ENCODE measurements at places on chromosomes 1 and 21. TPM values are rescaled to one million over a fixed set of nuclear protein-coding genes. Genes with fewer than 3 reads are reported as not detected.

Gene ECE1
- 442 TPM for total RNA-seq

Gene SLC37A1
- total RNA-seq, result 14.0 TPM

Gene FMO1
- total RNA-seq, result not detected

Gene LCE3D
- total RNA-seq, result not detected

- DNase-seq, result no peak
Measured at GRCh38 chr1:237890822-237891221, at the start of gene ZP4. Gene ZP4 (minus strand): TSS chr1:237890922. CDS start chr1:237890635, 287 bp downstream.

DNA sequence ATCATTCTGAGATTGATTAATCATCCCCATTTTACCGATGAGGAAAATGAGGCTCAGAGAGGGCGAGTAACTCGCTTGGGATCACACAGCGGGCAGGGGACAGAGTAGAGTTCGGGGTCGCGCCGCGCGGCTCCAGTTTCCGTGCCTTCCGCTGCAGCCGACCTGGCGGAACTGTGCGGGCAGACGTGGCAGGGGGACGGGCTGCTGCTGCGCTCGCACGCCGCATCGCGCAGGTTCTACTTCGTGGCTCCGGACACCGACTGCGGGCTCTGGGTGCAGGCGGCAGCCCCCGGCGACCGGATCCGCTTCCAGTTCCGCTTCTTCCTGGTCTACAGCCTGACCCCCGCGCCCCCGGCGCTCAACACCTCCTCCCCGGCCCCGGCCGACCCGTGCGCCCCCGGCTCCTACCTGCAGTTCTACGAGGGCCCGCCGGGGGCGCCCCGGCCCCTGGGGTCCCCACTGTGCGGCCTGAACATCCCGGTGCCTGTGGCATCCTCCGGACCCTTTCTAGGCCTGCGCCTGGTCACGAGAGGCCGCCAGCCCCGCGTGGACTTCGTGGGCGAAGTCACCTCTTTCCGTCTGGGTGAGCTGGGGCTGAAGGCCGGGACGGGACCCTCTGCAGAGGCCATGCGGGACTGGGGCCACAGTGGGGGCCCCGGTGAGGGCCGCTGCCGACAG is 2.3 kb downstream of the LDLRAD2 start:
- DNase-seq, result peak; percentile 45

DNA sequence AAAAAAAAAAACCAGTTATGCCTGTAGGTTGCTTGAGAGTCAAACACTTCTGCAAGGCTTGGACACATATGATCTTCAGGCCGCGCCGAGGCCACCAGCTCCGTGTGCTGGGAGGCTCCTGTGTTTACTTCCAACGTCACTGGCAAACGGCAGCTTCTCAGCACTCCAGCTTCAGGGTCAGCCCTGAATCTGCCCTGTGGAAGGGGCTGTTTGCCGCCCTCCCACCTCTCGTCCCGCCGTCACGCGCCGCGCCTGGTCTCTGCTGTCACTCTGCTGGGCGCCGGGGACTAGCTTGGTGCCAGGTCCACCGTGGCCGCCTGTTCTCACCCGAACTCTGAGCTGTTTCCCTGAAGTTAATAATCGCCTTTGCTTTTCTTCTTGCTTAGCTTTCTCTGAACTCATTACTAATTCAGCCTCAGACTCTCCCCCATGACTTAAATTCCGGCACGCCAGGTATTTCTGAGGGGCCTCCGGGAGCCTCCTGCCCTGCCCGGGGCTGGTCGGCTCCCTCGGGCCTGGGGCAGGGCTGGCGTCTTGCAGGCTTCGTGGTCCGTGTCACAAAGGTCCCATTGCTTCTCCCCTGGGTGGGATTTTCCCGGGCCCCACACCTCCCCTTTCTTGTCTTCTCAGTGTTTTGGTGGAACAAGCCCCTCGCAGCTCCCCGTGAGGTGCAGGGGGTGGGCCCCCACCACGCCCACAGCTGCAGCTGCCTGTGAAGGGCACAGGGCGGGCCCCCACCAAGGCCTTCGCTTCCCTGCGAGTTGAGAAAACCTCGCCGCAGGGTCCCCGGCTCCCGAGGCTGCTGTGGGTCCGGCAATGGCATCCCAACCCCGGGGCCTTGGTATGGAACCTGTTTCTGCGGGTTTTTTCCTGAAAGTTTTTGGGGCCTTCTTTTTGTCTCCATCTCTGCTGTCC is 14.6 kb upstream of the C1orf159 start:
- DNase-seq, result no peak

GRCh38 chr1:52676249-52676903 is 21.8 kb downstream of the COA7 start:
- no peak for DNase-seq
